ENCODE measurements at places on chromosomes 3 and 15.

GRCh38 chr3:148873977-148874376 lies 8.9 kb downstream of the CPA3 start:
- DNase-seq, result no peak

GRCh38 chr3:145704020-145704419 lies 457.0 kb downstream of the PLOD2 start:
- DNase-seq, result no peak

- no peak for DNase-seq
Observed at GRCh38 chr15:75081150-75081549, 57.8 kb downstream of the PPCDC start.

- DNase-seq, result no peak
Observed at GRCh38 chr15:97615114-97615513, 345.4 kb upstream of the ARRDC4 start.

DNA sequence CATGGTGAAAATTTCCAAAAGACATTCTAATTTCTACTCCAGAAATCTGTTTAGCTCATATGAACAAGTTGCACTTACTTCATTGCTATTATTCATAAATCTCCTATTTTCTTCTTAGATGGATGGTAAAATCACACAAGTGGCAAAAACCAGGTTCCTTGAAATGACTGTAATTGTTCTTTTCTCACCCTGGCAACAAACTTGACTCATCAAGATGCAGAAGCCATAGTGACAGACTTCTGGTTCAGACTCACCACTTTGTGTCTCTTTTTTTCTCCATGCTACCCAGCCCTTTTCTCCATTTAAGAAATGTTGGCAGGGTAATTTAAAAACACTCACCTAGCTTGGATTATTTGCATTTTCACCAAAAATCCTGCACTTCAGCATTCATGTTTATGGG lies 82.1 kb downstream of the LRRC28 start:
- no peak for DNase-seq

GRCh38 chr3:45592830-45593707 lies 1.5 kb upstream of the LIMD1 start:
- peak; percentile 75 for DNase-seq

DNA sequence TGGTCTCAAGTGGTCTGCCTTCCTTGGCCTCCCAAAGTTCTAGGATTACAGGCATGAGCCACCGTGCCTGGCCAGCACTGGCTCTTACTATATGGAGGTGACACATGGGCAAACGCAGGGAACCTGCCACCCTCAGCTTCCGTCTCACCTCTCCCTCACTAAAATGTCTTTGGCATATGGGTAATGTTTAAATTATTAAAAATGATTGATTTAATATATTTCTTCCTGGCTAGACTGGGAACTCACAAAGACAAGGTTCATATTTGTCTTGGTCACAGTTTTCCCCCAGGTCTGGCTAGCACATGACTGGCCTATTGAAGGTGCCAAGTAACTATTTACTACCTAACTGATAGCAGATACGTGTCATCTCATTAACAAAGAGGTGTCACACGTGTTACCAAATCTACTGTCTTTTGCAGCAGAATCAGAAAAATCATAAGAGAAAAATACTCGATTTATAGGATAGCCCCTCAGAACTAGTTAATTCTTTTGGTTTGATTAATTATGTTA lies 48.2 kb downstream of the SYNM start:
- no peak for DNase-seq

GRCh38 chr15:75455424-75455981 lies 4.0 kb upstream of the SIN3A start:
- peak; percentile 73 for DNase-seq

- DNase-seq, result no peak
Observed at GRCh38 chr3:50594253-50594785, 17.3 kb downstream of the CISH start.

- no peak for DNase-seq
Observed at GRCh38 chr3:182697345-182697919, 95.9 kb upstream of the ATP11B start.
